ENCODE measurements at places on chromosomes 11 and 22.

GRCh38 chr22:26287382-26288225 is 118.3 kb downstream of the SEZ6L start:
- DNase-seq = peak; percentile 37

- no peak for DNase-seq
Measured at GRCh38 chr11:44740967-44741366, 14.2 kb downstream of the TSPAN18 start.

DNA sequence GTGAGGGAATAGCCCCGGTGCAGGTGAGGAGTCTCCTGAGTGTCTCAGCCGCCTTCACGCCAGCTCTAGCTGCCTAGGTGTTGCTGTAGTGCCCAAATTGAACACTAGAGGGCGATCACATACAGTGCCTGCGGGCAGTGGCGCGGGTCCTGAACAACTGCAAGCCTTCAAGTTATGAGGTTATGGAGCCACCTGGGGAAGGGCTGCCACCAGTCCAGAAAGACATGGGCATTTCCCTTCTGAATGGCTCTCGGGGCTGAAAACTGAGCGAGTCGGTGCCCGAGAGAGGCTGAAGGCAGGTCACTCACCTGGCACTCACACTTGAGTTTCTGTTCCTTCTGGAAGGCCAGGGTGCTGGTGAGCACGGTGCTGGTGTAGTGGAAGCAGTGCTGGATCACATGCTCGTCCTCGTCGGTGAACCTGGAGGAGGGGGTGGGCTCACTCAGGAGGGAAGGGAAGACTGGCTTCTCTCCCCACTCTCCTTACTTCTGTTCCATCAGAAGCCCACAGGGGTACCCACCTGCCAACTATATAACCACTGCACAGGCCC is 88.4 kb downstream of the PDE2A start:
- DNase-seq = peak; percentile 49

GRCh38 chr11:207863-208180 is 314 bp downstream of the RIC8A start:
- DNase-seq = peak; percentile 47

DNA sequence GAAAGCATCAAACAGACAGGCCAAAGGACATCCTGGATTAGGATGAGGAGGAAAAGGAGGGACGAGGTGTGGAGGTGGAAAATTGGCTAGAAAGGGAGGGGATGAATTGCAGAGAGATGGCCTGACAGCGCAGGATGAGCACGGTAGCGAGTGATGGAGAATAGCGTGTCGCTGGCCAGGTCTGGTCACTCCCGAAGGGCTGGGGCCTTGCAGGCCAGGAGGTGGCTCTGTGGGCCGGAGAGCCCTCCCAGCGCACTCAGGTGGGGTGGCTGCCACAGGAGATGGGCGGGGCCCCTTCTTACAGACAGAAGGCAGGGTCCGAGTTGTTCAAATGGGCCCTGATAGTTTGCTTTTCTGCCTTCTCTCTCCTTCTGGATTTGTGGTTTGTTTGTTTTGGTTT is 37.1 kb upstream of the THY1 start:
- no peak for DNase-seq

DNA sequence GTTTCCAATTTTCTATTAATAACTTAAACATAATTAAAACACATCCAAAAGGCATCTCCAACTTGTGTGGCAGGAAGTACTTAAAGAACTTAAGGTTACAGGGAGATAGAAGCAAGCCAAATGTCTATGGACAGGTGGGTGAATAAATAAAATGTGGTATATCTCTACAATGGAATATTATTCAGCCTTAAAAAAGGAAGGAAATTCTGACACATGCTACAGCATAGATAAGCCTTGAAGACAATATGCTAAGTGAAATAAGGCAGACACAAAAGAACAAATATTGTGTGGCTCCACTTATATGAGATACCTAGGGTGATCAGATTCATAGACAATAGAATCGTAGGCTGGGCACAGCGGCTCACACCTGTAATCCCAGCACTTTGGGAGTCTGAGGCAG is 109.6 kb downstream of the WT1 start:
- no peak for DNase-seq

DNA sequence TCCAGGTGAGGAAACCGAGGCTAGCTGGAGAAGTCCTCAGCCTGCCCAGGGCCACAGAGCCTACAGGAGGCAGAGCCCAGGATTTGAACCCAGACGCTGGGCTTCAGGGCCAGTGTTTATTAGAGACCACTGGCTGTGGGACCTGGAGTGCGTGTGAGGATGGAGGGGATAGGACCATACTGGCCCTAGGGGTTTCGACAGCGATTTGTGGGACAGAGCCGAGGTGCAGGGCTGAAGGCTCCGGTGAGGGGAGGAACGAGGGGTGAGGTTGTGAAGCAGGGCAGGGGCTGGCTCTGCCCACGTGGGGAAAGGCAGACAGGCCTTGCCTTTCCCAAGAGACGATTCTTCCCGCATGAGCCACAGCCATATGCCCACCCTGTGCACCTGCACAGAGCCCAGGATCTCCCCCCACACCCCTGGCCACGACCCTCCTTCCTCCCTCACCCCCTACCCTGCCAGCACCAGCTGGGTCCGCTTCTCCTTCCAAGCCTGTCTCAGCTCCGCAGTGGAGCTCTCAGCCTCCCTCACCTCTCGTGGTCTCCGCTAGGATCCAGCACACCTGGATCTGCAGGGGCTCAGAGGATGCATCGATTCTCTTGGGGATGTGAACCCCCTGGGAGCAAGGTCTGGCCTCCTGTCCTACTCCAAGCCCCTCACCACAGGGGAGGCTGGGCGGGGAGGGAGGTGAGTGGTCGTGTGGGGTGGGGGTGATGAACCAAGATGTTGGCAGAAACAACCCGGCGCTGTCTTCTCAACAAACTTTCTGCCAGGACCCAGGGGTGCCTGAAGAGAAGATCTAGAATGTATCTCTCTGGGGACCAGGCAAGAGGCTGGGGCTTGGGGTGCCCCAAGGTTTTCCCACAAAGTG is 58.4 kb downstream of the RTL6 start:
- no peak for DNase-seq

- DNase-seq = no peak
Measured at GRCh38 chr11:60241786-60242185, 1.2 kb downstream of the MS4A4E start.

GRCh38 chr11:125163431-125164063 is 1.0 kb upstream of the PKNOX2 start:
- no peak for DNase-seq

GRCh38 chr11:2885017-2885677 is 428 bp downstream of the CDKN1C start:
- peak; percentile 53 for DNase-seq

DNA sequence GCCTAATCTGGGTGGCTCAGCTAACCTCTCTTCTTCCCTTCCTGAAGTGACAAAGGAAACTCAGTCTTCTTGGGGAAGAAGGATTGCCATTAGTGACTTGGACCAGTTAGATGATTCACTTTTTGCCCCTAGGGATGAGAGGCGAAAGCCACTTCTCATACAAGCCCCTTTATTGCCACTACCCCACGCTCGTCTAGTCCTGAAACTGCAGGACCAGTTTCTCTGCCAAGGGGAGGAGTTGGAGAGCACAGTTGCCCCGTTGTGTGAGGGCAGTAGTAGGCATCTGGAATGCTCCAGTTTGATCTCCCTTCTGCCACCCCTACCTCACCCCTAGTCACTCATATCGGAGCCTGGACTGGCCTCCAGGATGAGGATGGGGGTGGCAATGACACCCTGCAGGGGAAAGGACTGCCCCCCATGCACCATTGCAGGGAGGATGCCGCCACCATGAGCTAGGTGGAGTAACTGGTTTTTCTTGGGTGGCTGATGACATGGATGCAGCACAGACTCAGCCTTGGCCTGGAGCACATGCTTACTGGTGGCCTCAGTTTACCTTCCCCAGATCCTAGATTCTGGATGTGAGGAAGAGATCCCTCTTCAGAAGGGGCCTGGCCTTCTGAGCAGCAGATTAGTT is 14.2 kb upstream of the UVRAG start:
- no peak for DNase-seq

DNA sequence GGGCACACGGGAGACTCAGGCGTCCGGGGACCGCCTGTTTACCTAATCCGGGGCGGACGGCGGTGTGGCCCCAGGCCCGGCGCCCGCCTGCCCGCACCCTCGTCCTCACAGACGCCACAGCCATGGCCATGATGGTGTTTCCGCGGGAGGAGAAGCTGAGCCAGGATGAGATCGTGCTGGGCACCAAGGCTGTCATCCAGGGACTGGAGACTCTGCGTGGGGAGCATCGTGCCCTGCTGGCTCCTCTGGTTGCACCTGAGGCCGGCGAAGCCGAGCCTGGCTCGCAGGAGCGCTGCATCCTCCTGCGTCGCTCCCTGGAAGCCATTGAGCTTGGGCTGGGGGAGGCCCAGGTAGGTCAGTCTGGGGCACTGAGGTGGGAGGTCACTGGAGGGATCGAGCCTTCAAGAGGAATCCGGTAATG is 10.0 kb upstream of the RAB1B start:
- DNase-seq = no peak

GRCh38 chr11:63508009-63508408 is 2.1 kb downstream of the LGALS12 start:
- peak; percentile 36 for DNase-seq

DNA sequence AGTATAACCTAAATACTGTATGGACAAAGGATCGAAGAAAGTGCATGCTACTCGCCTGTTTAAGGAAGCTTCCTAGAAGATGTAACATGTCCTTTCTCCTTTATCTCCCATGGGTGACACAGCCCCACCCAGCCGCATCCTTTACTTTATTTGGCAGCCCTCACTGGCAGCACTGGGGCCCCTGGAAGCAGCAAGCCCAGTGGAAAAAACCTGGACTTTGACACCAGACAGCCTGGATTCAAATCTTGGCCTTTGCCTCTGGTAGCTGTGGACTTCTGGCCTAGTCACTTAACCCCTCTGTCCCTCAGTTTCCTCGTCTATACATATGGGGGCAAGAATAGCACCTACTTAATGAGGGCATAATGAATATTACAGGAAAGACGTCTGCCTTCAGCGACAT is 67.1 kb downstream of the MYEOV start:
- no peak for DNase-seq

DNA sequence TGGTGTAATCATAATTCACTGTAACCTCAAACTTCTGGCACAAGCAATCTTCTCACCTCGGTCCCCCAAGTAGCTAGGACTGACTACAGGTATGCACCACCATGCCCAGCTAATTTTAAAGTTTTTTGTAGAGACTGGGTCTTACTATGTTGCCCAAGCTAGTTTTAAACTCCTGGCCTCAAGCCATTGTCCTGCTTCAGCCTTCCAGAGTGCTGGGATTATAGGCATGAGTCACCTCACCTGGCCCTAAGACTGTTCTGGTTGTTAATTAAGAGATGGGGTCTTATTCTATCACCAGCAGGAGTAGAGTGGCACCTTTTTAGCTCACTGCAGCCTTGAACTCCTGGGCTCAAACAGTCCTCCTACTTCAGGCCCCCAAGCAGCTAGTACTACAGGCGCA is 52.0 kb upstream of the DEPDC7 start:
- DNase-seq = no peak

DNA sequence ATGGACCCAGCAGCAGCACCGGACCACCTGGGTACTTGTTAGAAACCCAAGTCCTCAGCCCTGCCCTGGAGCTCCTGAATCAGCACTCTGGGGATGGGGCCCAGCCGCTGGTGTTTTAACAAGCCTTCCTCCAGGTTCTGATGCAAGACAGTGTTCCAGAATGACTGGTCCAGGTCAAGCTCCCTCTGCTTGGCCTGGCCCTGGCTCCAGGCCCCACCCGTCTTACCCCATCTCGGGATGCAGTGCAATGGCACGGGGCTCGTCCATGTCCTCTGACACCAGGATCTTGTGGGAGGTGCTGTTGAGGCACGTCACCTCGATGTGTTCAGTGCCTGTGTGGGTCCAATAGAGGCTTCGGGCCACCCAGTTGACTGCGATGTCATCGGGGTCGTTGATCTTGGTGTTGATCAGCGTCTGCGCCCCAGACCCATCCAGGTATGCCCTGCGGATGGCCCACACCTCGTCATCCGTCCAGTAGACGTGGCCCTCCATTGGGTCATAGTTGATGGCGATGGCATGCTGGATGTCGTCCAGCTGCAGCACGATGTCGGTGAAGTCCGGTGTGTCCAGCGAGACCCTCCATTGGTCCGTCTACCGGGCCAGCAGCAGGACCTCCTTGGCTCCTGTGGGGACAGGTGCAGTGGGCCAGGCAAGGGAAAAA is 140.3 kb downstream of the CRYBB2 start:
- DNase-seq = no peak

- no peak for DNase-seq
Measured at GRCh38 chr11:120863359-120863758, 160.5 kb upstream of the TBCEL start.

DNA sequence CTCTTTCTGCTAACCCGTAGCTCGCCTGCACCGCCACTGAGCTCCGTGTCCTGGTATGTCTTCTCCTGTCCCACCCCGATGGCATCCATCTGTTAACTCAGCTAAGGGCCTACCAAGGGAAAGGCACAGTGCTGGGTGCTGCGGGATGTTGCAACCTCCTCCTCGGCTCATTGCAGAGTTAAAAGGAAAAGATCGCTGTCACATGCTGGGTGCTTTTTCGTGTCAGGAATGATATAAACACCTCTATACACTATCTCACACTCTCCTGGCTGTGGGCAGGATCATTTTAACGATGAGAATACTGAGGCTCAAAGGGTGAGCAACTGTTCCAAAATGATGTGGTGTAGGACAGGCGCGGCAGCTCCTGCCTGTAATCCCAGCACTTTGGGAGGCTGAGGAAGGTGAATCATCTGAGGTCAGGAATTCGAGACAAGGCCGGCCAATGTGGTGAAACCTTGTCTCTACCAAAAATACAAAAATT is 10.1 kb downstream of the TXN2 start:
- peak; percentile 57 for DNase-seq

DNA sequence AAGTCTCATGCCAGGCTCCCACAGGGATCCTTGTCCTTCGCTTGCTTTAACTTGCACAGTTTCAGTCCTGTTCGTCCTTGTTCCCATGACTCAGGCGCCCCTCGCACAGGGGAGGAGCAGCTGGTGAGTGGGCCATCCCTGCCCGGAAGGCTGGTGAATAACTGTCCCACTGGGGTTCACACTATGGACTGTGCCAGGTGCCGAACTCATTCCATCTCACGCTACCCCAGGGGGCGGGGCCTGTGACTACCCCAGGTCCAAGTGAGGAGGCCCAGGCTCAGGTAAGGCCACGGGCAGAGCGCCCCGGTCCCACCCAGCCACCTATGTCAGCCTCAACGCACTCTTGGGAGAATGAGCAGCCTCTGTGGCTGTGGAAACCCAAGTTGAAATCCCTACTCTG is 7.2 kb upstream of the CARD10 start:
- DNase-seq = peak; percentile 91

DNA sequence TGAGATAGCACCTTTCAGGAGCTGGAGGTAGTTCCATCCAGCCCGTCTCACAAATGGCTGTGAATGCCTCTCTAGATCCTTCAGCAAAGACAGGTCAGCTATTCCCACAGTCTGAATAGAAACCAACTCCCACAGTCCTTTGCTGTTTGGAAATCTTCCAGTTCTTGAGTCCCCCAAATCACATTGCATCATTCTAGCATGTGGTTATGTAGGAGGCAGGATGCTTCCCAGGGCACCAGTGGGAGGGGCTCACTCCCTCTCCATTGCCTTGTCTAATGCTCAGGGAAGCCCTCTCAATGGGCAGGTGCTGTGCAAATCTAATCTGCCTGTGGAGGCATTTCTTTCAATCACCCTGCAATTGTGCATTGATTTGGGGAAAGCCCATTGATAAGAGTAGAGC is 14.6 kb downstream of the NAV2 start:
- peak; percentile 38 for DNase-seq

GRCh38 chr11:96456111-96456510 is 66.3 kb downstream of the JRKL start:
- DNase-seq = no peak

- peak; percentile 60 for DNase-seq
Measured at GRCh38 chr11:1760351-1761109, 3.2 kb downstream of the CTSD start.

All from fibroblast of skin of back (primary cell).